ENCODE measurements at places on chromosomes 13 and 19. TPM values are rescaled to one million over a fixed set of nuclear protein-coding genes. Genes with fewer than 3 reads are reported as not detected.

Gene FKBP8
- 148 TPM for polyA plus RNA-seq

GRCh38 chr13:98450539-98451111 is 126.3 kb downstream of the STK24 start:
- DNase-seq, result no peak

DNA sequence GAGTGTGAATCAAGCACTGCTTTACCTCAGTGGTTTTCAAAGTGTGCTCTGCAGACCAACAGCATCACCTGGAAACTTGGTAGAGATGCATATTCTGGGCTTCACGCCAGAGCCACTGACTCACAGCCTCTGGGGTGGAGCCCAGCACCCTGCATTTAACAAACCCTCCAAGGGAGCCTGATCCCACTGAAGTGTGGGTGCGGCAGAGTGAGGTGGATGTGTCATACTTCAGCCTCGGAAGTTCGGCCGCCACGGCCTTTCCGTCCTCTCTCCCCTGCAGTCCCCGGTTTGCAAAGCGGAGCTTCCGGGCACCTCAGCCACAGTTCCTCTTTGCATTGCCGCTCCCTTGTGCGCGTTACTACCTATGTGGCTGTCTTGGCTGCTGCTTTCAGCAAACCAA is 33.3 kb upstream of the MICU2 start:
- no peak for DNase-seq

Gene DAND5
- polyA plus RNA-seq, result not detected

DNA sequence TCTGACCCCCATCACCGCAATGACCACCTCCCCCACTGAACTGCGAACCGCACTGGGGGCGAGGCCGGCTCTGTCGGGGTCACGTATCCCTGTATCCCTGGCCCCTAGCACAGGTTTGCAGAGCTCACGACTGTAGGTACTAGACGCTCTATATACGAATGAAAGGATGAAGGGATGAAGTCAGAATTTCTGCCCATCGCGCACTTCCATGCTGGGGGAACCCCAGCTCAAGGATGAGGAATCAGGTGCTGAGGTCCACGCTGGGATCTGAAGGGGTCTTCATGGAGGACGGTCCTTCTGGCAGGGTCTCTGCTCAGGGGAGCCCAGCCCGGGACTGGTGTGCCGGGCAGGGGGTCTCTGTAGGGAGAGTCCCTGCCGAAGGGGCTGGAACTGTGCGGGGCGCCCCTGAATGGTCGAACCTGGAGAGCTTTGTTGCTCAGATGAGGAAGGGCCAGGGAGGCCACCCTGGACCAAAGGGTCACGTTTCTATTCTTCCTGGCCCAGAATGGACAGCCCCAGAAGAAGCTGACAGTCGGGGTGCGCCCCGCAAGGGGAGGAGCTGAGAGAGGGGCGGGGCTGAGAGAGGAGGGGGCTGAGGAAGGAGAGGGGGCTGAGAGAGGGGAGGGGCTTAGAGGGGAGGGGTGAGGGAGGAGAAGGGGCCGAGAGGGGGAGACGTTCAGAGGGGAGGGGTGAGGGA is 37.9 kb upstream of the SEMA6B start:
- DNase-seq, result no peak

DNA sequence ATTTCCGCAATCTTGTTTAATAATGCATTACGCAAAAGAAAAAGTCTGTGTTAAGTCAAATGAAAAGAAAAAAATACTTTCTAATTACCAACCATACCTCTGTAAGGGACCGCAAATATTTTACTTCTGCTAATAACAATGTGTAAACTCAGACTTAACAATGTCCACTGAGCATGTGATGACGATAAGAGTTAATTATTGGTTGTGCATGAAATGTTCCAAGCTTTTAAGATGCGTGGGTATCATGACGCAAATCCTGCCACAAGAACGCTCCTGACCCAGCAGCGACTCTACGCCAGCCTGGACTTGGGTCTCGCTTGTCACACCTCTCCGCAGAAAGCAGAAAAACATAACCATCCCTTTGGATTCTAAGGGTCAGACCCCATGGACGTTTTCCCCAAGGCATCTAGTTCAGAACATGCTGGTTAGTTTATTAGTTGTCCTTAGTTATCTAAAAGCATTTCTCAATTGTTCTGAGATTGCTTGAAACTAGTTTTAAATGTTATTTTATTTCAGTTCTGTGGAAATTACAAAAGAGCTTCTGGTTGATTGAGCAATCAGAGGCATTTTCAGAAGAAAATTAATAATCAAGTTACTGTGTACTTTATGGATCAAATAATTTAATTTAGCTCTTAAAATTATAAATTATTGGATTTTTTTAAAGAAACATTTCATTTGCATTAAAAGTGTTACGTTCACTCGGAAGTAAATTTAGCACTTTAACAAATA is 779.9 kb upstream of the ARGLU1 start:
- no peak for DNase-seq

Gene DZIP1
- 59.6 TPM for polyA plus RNA-seq

DNA sequence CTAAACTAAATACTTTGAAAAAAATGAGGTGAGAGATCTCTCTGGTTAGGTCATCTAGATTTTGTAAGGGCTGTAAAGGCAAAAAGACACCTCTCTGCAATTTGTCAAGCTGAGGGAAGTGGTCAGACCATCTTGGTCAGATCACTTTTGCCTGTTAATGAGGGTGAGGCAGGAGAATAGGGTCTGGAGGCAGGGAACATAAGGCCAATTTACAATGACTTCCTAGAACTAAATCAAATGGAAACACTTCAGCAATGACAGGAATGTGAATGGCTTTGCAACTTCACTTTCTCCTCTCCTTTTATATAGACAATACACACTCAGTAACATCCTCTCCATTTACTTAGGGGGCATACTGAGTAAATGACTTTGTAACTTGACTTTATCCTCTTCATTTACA is 1653.4 kb downstream of the SLITRK5 start:
- no peak for DNase-seq

- DNase-seq, result no peak
Observed at GRCh38 chr13:79098596-79098995, 307.5 kb downstream of the RBM26 start.

Gene ZNF729
- 0.65 TPM for polyA plus RNA-seq

GRCh38 chr19:39251846-39252245 is 3.2 kb upstream of the IFNL4 start:
- DNase-seq, result no peak

- no peak for DNase-seq
Observed at GRCh38 chr13:46403851-46404732, 17.0 kb upstream of the RUBCNL start.

Gene ZNF555
- 12.1 TPM for polyA plus RNA-seq

- no peak for DNase-seq
Observed at GRCh38 chr13:96172066-96172465, 82.2 kb downstream of the HS6ST3 start.

DNA sequence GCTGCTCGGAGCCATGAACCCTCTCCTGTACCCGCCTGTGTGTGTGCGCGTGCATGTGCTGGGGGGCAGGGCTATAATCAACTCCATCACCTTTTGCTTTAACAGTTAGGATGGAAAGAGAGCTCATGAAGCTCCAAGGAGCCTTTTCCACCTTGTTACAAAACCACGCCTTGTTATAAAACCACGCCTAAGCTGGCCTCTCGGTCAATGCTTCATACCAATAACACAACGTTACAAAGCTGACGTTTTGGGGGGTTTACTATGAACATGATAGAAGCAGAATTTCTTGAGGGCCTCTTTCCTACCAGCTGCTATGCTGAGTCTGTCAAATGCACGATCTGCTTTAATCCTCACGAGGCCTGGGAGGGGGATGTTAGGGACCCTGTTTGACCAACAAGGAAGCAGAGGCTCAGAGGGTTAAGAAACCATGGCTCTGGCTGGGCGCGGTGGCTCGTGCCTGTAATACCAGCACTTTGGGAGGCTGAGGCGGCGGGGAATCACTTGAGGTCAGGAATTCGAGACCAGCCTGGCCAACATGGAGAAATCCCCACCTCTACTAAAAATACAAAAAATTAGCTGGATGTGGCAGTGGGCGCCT is 11.9 kb downstream of the CAPS start:
- no peak for DNase-seq

GRCh38 chr13:30803749-30804148 is 68.4 kb downstream of the ALOX5AP start:
- DNase-seq, result no peak

GRCh38 chr13:24716011-24716410 is 35.8 kb downstream of the ATP12A start:
- no peak for DNase-seq

GRCh38 chr13:64928696-64929499 is 2301.2 kb downstream of the PCDH9 start:
- no peak for DNase-seq

DNA sequence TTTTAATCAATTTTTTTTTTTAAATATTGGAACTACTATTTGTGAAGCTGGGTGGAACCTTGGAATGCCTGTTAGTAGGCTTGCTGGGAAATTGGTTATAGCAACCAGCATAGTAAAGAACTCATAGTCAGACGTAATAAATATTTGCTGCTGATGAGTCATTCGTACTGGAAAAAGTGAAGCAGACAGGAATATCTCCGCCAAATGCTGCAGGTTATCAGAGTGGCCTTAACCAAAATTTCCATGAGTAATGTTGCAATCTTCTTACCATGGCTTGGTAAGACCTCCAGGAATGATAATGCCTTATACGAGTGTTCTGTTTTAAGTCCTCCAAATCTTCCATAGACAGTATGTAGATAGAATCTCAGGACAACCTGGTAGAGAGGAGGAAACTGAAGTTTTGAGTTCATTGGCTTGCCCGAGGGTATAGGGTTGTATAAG is 34.2 kb downstream of the MBNL2 start:
- no peak for DNase-seq

DNA sequence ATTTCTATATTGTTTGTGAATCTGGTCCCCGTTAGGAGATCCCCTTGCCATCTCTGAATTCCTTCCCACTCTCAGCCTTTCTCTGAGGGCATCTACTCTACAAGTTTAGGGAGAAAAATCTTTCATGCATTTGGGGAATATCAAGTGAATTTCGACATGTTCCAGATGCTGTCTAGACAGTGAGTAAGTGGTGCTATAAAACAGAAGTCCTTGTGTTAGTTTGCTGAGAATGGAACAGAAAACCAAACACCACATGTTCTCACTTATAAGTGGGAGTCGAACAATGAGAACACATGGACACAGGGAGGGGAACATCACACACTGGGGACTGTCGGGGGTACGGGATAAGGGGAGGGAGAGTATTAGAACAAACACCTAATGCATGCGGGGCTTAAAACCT is 5.1 kb downstream of the OR7A10 start:
- peak; percentile 4 for DNase-seq

- DNase-seq, result no peak
Observed at GRCh38 chr13:22357132-22357531, 686.3 kb downstream of the FGF9 start.

DNA sequence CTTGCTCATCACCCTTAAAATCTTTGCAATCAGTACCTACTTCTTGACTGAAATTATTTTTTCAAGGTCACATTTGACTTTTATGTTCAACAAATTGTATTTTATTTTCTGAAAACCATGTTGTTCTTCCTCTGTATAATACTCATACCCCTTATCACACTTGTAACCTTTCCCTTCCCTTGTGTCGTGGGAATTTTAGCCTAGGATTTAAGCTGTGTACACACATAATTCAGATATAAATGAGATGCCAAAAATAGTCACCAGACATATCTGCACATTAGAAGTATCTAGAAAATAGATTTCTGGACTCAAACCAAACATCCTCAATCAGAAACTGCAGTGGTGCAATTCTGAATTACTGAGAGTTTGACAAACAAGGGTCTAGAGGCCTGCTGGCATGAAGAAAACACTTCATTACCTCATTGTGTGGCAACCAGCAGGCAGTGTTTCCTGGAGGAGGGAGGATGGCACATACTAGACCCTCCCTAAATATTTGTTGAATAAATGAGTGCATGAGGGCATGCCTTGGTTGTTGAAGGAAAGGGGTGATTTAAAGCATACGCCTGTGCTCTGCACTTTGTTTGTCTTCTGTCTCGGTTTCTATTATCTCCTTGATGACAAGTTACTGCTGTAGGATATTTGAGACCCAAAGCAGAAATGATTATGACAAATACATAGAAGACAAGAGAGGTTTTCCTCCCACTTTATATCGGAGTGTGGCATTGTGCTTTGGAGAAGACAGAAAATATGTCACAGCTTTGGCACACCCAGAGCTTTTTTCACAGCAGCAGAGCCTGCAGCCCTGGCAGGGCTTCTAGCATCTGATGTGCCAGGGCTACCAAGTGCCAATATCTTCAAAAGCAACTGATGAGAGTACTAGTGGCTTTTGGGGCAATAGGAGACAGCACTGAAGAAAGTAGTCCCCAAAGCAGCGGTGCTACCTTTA is 881.1 kb downstream of the PCDH9 start:
- no peak for DNase-seq

GRCh38 chr13:43354153-43354945 is 331.0 kb downstream of the DNAJC15 start:
- no peak for DNase-seq

DNA sequence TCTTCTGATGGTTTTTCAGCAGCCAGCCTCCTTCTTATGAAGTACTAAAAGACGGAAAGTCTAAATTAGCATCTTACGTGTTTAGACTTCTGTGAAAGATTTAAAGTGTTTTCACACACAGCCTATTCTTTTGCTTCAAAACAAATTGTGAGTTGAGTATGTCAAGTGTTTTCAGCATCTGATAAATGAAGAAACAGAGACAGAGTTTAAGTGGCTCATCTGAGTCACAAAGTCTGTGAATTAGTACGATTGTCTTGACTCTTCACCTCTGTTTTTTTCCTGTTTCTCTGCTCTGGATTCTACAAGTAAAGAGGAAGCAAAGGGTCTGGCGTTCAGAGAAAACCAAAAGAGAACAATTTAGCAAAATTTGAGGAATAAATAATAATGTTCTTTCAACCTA is 116.4 kb downstream of the FRY start:
- no peak for DNase-seq

DNA sequence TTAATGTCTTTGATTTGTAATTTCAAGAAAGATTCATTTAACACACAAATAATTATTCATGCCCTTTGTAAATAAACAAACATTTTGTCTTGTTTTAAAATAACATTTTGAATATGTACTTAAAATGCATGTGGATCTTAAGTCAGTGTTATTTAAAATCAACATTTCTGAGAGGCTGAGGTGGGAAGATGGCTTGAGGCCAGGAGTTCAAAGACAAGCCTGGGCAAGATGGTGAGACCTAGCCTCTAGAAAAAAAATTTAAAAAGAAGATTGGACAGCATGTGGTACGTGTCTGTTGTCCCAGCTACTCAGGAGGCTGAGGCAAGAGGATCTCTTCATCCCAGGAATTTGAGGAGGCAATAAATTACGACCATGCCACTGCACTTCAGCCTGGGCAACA is 1268.2 kb downstream of the SLITRK1 start:
- DNase-seq, result no peak

GRCh38 chr19:50147462-50148423 is 15.3 kb downstream of the IZUMO2 start:
- DNase-seq, result peak; percentile 85

- no peak for DNase-seq
Observed at GRCh38 chr19:18349524-18350128, 9.2 kb downstream of the PGPEP1 start.

GRCh38 chr13:74825152-74825937 is 656.6 kb downstream of the TBC1D4 start:
- peak; percentile 10 for DNase-seq

All from right renal pelvis (tissue), 4 donors.